Activated naive CD4-positive, alpha-beta T cell treated with anti-CD3 and anti-CD28 coated beads, Interleukin-2, amount 50 U/mL, for 72 hours (primary cell): ENCODE measurements at places on chromosomes 2 and 18.

- DNase-seq: no peak
Observed at GRCh38 chr2:180364719-180365118, 357.6 kb upstream of the CWC22 start.

DNA sequence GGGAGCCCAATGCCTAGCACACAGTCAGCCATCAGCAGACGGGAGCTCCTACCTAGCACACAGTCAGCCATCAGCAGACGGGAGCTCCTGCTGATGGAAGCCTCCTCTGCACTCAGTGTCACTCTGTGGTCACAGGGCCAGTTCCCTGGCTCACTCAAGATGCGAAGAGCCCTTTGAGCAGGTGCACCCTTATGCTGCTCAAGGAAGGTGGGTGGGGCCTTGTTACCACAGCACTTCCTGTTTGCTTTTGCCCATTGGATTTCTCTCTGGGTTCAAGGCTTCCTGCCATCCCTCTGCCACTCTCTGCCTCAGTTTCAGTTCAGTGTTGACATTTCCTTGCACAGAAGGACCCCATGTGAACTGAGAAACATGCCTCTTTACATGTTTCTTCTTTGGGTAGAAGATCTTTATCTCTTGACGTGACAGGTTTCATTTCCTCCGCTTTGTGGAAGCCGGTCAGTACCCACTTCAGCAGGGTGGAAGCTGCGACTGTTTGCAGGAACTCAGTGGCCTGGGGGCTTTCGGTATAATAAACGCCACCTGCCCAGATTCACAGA, 11.6 kb downstream of the TRIB2 start:
- no peak for DNase-seq

- DNase-seq: no peak
Observed at GRCh38 chr2:196846295-196846694, 37.1 kb upstream of the C2orf66 start.

- DNase-seq: no peak
Observed at GRCh38 chr2:159131267-159131913, 155.1 kb downstream of the WDSUB1 start.
